Forelimb muscle (tissue), 1 donor: ENCODE measurements at places on chromosomes 5 and 9.

DNA sequence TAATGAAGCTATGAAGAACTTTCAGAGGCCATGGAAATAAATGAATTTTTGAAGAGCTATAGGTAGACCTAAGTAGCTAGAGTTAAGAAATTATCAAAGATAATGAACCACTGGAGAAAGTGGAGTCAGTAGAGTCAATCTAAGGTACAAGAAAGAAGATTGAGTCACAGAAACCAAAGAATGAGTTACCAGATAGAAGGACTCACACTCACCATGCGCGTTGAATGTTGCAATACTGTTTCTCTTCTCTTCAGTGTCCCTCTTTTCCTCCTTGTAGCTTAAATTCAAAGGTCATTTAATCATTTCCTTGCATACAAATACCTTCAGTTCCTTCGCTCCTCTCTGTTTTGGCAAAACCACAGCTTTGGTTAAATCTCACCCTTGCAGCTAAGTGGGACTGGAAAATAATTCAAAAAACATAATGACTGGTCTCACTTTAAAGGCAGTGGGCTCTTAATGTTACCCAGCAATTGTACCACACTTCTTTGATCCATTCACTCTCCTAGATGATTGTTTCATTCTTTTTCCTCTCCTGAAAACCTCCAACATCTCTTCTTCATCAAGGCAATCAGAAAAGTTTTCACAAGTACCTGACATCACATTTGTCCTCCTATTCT, 58.3 kb downstream of the NIPBL start:
- no peak for DNase-seq

DNA sequence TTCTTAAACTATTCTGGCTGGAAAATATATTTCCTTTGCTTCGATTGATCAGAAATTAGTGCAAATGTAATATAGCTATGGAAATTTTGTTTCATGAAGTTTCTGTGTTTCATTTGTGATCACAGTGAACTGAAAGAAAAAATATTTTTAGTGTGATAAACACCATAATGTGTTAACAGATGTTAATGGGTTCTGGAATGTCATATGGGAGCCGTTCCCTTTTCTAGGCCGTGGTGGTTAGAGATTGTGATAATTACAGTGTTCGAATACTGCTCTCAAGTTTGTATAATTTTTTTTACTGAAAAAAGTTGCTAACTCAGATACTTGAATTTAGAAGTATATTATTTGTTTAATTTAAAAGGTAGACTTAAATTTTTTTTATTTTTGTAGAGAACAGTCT, 19.3 kb downstream of the GAPVD1 start:
- no peak for DNase-seq

- no peak for DNase-seq
Observed at GRCh38 chr5:164498438-164498837, 993.0 kb downstream of the MAT2B start.

DNA sequence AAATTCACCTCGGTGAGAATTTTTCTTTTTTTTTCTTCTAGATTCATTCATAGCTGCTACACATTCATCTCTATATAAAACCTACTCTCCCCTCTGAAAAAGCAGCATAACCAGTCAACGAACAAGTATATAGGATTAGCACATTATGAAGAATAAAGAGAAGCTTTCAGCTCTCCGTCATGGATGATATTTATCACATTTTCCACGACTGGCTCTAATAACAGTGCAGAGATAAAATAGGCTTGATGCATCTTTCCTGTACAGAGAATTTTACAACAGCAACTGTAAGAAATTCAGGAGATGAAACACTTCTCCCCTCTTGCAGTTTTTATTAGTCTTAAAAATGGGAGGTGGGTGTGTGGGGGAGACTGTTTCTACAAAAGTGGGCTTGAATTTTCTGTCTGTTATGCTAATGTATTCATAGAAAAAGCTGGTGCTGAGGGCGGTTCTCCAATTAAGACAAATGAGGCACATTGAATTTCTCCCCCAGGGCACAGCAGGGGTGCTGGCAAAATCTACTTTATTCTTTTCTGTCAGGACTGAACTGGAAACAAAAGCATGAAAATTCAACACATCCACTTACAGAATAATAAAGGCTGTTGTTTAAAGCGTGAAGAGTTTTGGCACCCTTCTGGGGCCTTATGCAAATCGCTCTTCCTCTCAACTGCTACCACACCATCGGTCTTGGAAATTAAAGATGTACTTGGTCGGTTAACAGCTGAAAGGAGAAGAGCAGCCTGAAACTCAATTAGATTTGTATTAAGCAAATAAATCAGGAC, 233.9 kb upstream of the ZNF608 start:
- DNase-seq: no peak

DNA sequence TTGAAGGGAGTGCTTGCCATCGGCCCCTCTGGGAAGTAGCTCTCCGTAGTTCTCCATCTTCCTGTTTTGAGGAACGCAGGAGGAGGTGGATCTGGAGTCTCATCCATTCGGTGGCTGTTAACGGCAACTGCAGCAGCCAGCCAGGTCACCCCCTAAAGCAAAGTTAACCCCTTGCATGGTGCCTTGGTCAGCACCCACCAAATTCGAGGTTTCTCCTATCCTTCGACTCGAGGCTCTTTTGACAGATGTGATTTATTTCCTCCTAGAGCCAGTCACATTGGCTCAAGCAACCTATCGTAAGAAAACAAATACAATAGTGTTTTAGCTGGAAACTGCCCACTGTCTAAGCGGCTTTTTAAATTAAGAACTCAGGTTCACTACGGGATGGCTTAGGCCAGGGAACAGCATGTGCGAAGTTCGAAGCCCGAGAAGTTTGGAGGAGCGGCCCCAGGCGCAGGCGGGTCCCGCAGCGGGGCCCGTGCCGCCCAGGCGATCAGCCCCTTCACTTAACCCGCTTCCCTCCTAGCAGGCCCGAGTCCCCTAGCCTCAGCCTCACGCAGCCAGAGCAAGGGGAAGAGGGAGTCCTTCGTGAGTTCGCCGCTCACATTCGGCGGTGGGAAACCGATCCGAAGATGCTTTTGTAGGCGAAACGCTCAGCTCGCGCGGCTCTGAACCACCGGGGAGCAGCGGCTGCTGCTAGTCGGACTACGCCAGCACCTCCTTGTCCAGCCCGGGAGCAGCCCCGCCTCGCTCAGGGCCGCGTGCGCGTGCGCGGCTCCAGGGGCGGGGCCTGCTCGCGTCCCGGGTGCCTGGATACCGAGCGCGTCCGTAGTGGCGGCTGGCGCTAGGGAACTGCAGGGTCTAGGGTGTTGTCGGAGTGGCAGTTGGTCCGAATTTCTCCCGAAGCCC, at the start of gene ROPN1L:
Gene ROPN1L, plus strand, starts transcription at position 797 of the 909 bp plus-strand sequence. CDS start 289 bp downstream, outside the sequence.
- peak; percentile 61 for DNase-seq

DNA sequence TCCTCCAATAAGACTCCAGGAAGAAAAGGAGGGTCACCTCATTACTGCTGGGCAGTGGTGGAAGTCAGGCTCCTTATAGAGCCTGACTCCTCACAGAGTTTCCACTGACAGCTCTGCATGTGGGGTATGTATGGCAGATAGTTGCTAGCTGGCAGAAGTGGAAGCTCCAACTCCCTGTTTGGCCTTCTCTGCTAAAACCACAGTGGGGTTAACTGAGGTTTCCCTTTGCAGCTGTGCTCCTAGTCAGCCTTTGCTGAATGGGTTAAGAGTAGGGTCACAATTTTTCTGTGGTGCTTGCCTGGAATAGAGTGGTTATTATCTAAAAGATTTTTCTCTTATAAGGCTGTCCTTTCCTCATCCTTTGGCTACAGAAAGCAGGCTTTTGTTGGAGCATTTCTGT, 327.5 kb downstream of the FBXL17 start:
- no peak for DNase-seq

- no peak for DNase-seq
Observed at GRCh38 chr5:149063017-149063687, at the start of gene SH3TC2. SH3TC2 (minus strand) TSS chr5:149063062; CDS start chr5:149063022, 40 bp downstream.

DNA sequence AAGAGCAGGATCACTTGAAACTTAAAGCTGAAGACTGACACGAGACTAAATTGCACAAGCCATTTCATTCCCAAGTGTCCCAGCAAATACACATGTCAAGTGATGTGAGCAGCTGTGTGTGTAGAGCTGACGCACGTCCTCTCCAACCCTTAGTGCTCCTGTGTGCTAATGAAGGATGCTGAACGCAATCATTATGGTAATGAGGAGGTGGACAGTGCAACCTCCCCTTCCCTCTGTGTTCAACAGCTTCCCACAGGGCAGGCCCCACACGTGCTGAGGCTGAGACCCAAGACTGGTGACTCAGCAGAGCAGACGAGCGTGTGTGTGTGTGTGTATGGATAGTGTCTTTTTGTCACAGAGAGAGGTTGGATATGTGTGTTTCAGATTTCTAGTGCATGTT, 702.1 kb downstream of the SEMA5A start:
- DNase-seq: peak; percentile 53
